Foreskin fibroblast (primary cell): ENCODE measurements at places on chromosomes 6 and 20.

GRCh38 chr6:121660277-121660676, 224.8 kb downstream of the GJA1 start:
- DNase-seq: no peak

DNA sequence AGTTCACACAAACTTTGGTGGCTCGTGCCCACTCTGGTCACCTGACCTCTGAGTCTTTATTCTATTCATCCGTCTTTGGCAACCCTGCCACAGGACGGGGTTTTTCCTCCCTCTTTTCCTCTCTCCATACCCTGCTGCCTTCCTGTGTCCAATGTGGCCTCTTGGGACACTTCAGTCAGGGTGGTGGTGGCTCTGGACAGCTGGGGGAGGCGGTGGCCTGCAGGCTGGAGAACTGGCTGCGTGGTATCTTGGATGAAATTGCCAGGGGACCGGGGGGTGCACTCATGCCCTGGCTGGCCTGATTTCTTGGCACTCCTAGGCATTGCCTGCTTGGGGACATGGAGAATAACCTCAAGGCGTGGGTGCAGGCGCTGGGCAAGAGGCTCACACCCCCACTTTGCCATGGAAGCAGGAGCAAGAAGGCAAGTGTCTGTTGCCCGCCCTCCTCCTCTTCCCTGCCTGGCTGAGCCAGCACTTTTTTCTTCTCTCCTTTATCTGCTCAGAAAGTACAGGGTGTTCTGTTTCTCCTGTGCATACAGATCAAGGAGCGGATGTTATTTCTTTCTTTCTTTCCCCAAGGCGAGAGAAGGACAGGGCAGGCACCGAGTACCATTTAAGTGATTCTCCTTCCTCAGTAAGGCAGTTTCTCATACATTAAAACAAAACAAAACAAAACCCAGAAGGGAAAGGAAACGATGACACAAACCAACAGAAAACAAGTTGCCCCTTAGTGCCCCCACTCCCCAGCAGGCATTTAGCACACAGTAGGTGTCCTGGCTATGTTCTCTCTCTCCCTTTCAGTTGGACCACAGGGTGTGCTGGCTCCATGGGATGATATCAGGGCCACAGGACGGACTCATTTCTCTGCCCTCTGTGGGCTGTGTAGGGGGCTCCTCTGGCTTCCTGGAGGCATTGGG, 155.5 kb upstream of the RNF24 start:
- DNase-seq: peak; percentile 24

GRCh38 chr6:133787859-133788505, 100.9 kb upstream of the TCF21 start:
- no peak for DNase-seq

GRCh38 chr6:119209452-119210205, 131.2 kb upstream of the FAM184A start:
- DNase-seq: peak; percentile 10

- no peak for DNase-seq
These were observed 488.3 kb downstream of the CDKAL1 start for GRCh38 chr6:21022343-21023107.

- DNase-seq: peak; percentile 29
These were observed 69.2 kb downstream of the MYO6 start for GRCh38 chr6:75818098-75818855.

GRCh38 chr6:109372130-109372529, 10.1 kb downstream of the CD164 start:
- no peak for DNase-seq

GRCh38 chr6:82870582-82871172, 195.0 kb downstream of the UBE3D start:
- no peak for DNase-seq

DNA sequence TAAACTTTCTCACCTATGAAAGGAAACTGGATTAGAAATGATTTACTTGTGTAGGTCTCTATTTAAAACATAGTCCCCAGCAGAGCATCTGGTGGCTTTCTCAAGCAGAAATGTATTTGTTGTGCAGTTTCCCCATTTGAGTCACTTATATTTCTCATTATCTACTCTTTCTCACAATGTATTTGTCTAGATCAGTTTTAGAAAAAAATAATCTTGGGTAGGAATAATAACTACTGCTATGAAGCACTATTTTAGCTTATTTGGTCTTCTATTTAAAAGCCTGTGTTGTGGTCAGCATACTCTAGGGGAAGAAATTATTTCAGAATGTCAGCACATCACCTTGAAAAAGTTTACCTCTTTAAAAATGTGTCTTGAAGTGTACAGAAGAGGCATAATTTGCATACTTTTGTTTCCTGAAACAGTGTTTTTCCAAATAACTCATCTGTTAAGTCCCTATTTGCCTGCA, 60.9 kb upstream of the PRL start:
- no peak for DNase-seq

GRCh38 chr6:159953091-159953601, 15.7 kb upstream of the IGF2R start:
- peak; percentile 75 for DNase-seq

- DNase-seq: peak; percentile 75
These were observed 64.5 kb downstream of the AKAP7 start for GRCh38 chr6:131199568-131200272.

DNA sequence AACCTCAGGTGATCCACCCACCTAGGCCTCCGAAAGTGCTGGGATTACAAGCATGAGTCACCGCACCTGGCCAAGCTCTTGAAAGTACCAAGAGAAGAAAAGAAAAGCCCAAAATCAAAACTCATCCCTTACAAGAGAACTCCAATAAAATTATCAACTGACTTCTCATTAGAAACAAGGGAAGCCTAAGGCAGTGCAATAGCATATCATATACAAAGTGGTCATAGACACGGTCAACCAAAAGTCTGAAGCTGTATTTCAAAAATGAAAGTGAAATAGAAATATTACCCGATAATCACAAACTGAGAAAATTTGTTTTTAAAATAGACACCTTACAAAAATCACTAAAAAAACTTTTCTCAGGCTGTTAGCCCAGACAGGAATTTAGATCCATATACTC, 1321.1 kb upstream of the GJE1 start:
- DNase-seq: no peak

- no peak for DNase-seq
These were observed 45.6 kb downstream of the FAM50B start for GRCh38 chr6:3894590-3895311.

DNA sequence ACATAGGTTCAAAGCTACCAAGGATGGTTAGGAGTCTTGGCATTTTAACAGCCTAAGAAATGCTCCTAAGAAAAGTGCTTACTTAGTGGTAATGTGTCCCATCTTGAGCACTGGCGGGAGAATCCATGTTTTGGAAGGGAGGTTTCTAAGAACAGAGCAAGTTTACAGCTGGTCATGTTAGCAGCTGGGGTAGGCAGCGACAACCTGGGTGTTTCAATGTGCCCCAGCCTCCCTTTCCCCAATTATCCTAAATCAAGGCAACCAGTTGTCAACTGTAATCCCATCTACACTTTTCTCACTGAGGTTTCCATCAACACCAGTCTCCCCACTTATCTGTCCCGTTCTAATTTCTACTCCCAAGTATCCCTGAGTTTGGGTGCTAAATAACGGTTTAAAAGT, 1.6 kb upstream of the JAG1 start:
- DNase-seq: no peak

DNA sequence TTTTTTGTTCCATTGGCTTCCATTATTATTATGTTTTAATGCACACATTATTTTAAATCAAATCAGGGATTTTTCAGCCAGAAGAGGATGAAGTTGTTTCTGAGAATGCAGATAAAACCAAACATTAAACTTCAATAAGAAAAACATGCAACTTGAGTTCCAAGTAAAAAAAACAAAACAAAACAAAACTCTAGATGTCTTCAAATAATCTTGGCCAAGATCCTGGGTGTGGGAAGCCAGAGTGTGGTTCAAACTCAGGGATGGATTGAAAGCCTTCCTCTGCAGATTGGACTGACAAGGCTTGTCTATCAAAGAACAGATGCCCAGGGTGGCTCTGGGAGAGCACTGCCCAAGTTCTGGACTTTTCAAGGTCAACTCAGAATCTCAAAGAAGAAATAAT, 134.1 kb downstream of the LCA5 start:
- no peak for DNase-seq

DNA sequence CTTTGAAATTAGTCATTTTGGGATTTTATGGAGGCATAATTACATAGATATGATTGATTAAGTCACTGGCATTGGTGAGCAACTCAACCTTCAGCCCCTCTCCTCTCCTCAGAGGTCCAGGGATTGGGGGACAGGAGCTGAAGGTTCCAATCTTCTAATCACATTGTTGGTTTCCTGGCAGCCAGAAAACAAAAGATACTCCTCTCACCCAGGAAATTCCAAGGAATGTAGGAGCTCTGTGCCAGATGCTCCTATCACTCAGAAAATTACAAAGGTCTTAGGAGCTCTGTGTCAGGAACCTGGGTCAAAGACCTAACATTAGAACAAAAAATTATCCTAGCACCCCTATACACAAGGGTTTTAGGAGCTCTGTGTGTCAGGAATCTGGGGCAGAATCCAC, 679.7 kb upstream of the ID4 start:
- no peak for DNase-seq

- DNase-seq: no peak
These were observed 49.7 kb upstream of the CITED2 start for GRCh38 chr6:139423971-139424667.

DNA sequence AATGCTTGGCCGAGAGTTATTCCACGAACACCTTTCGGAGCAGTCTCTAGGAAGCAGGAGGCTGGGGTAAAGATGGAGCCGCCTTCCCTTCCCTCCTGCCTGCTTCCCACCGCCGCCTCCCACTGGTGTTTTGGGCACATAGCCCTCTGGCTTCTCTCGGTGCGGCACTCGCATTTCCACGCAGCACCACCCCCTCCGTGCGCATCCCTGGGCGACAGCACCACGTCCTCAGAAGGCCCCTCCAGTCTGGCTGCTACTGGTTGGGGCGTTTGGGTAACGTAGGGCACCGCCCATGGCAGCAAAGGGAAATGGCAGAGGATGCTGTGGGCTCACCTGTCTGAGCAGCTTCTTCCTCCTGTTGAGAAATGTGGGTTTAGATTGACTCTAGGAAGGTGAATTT, 2.4 kb downstream of the COL20A1 start:
- no peak for DNase-seq

DNA sequence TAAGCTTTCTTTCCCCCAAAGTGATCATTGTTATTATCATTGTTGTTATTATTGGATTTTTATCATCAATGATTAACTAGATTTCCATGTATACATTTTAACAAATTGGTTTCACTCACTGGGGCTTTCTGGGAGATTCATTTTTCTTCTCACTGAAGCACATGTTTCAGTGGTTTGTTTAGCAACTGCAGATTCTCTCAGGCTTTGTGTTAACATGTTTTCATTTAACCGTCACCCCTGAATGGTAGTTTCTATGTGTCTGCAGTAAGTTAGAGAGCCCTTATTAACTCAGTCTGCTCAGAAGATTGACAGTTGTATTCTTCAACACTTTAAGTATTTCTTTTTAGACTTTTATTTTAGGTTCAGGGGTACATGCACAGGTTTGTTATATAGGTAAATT, 12.4 kb downstream of the ZKSCAN4 start:
- no peak for DNase-seq

- no peak for DNase-seq
These were observed 42.9 kb upstream of the FABP7 start for GRCh38 chr6:122736616-122737015.

DNA sequence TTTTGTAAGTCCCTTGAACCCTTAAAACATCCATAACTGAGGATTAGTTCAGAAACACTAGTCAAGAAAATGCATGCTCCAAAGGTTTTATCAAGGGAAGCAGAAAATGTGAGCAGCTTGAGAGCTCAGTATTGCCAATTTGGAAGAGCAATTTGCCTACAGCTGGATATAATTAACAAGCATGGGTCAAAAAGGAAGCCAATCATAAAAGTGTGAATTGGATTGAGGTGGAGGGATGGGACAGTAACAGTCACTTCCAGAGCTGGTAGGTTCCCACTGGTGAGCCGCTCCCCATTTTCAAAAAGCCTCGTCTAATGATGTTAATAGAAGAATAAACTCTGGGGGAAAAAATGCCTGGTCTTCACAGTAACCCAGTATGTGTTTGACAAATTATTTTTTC, 5.0 kb upstream of the PTPRK start:
- DNase-seq: no peak

DNA sequence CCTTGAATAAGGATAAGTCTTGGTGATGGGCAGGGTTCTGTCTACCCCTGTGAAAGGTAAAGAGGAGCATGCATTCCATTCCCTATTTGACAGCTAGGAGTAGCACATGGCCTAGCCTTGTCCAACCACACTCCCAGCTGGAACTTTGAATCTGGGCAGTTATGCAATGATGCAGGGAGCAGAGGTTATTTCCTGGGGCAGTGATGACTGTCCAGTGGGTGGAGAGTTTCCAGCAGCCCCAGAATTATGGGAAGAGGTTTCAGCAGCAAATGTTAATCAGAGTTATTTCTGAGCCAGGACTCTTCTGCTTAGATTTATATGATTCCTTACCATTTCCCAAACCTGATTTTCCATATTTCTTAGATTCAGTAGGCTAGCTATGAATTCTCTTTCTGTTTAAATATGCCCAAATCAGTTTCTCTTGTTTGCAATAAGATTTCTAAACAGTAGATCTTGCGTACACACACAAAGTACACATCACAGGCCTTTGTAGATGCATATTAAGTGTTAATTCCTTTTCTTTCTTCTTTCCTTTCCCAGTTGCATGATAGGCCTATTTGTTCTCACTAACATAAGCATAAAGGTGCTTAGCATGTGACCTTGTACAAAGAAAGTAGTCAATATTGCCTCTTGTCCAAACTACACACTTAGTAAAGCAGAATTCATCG, 17.3 kb upstream of the TXLNB start:
- DNase-seq: peak; percentile 90

- no peak for DNase-seq
These were observed 190.3 kb downstream of the ANKRD60 start for GRCh38 chr20:58038123-58038654.

- DNase-seq: no peak
These were observed 84.5 kb downstream of the GJA10 start for GRCh38 chr6:89978749-89979145.

DNA sequence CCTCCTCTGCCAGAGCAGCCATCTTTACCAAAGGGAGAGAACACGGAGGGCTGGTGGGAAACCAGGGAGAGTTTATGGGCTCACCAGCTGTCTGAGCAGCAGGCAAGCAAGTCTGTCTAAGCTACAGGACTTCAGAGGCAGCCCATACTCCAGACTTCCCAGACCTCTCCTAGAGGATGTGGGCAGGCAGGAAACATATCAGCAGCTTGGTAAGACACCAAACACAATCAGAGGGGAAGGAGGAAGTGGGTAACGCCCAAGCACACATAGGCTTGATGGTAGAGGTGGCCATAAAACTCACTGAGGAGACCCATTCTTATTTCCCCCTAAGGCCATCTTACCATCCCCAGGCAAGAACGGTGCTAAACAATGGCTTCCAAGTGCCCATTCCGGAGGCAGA, 143.1 kb upstream of the ARID1B start:
- no peak for DNase-seq
